ENCODE measurements at places on chromosomes 4 and X.

DNA sequence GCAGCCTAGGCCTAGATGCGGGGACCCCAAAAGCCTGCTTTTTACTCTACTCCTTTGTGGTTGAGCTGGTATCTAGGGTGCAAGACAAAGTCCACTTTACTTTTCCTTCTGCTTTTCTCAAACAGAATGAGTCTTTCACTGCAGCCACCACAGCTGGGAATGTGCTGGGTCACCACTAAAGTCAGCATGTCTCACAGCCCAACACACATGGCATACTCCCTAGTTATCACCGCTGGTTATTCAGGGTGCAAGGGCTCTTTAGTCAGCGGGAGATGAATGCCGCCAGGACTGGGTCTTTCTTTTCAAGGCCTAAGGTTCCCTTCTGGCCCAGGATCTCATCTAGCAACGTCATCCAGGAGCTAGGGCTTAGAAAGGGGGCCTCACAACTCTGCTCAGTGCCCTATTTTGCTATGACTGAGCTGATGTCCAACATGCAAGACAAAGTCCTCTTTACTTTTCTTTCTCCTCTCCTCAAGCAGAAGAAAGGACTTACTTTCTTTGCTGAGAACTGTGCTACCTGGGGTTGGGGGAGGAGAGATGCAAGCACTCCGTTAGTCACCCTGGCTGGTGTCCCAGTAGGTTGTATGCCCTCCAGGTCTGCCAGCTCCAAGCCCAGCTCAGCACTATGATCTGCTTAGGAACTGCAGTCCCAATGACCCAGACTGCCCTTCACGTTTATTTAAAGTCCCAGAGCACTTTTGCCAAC, 22.9 kb upstream of the STPG2 start:
- no peak for DNase-seq

DNA sequence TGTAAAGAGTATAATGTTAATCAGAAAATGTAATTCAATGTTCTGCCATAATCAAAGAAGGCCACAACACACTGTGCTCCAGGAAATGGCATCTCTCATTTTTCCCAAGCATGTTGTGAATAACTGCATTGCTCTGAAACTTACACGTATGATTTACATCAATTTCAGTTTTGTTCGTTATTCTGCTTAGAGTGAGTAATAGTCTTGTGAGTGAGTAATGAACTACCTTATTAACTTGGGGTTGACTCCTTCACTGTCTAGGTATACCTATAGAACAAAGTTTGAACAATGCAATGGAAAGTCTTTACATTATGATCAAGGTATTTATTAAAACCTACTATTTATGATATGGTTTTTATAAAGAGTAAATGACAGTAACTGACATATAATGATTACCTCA, 17.8 kb upstream of the IBSP start:
- no peak for DNase-seq

DNA sequence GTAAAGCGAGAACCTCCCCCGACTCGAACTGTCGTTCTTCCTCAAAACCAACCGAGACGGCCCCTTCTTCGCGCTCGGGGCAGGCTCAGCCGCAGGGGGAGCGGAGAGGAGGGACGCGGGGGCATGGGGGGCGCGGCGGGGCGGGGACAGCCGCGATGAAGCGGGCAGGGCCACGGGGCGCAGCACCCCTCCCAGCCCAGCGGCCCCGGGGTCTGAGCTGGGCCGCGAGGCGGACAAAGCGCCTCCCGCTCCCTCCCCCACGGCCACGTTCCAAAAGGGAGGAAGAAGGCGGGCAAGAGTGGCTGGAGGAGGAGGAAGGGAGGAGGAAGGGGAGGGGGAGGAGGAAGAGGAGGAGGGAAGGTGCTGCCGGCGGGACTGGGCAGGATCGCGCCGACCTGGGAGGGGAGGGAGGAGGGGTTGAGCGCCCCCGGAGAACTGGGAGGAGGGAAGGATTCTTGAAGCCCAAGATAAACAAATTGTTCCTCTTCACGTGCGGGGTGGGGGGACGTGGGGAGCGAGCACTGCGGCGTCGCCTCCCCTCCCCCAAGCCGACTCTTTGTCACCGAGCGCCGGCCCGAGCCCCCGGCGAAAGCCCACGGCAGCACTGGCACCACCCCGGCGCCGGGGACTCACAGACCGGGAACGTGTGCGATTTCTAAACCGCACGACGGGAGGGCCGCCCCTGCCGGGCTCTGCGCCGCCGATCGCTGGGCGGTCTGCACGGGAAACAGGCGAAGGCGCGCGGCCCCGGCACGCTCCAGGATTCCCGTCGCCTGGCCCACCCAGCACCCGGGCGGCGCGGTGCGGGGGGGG, 2.9 kb downstream of the MAML3 start:
- DNase-seq = peak; percentile 80

DNA sequence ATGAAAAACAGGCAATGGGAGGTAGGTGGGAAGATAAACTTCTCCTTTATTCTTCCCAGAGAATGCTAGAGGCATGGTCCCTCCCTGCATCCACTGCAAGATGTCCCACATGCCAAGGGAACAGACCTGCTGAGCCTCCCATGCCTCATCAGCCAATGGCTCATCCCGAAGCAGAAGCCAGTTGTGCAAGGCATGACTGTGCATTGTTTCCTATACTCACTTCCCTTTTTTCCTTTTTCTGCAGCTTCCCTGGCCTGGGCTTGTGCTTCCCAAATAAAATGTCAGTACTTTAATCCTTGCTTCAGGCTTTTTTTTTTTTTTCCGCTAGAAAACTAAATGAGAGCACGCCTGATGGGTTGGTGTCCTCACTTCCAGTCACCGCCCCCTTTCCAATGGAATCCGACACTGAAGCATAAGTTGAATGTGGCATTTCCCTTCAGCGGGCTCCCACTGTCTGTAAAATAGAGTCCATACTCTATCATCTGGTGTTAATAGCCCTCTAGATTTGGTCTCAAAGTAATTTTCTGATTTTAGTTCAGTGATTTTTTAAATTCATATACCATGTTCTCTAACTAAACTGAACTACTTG, 239.0 kb upstream of the JADE1 start:
- DNase-seq = no peak

GRCh38 chr4:183214912-183215488, 105.1 kb downstream of the CLDN22 start:
- DNase-seq = no peak

DNA sequence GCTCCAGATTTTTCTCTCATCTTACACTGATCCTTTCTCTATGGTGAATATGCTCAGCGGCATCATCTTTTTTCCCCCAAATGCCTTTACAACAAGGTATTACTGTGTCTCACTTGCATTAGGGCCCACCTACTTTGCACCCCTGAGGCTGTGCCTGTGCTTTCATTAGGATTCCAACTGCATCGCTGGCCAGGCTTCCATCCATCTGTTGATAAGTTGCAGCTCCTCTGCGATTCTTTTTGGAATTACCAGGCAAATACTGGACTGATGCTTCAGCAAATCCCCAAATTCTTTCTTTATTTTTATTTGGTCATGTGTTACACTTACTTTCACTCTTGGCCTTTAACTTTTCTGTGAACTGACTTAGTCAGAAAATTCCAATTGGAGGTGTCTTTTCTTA, 77.3 kb downstream of the AFF2 start:
- DNase-seq = no peak

- DNase-seq = no peak
Measured at GRCh38 chr4:137156054-137156453, 376.2 kb downstream of the PCDH18 start.

GRCh38 chr4:169084954-169085353, 74.9 kb upstream of the CBR4 start:
- no peak for DNase-seq

DNA sequence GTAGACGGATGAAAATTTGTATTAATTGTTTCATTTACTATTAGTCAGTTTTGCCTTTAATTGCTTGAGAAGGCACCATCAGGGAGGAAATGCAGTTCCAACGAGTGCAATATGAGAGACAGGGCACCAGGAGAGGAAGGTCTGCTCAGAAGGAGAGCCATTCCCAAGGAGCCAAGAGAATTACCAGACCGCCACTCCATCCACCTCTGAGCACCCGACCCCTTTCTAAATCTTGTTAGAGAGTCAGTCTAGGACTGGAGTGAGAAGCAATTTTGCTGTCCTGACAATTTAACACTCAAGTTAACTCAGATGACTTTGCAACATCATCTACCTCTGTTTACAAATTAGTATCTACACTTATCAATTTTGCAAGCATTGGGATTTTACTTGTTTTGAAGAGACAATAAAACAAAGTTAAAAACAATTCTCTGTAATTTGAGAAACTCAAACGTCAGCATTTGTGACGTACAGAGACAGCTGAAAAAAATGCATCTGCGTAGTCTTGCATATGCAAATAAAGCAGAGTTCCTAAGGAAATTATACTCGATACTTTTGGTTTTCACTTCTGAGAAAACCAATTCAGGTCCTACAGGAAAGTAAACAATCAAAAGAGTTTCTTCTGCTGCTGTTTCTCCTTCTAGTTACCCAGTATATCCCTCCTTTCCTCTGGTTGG, 1704.7 kb upstream of the TENM3 start:
- DNase-seq = no peak

DNA sequence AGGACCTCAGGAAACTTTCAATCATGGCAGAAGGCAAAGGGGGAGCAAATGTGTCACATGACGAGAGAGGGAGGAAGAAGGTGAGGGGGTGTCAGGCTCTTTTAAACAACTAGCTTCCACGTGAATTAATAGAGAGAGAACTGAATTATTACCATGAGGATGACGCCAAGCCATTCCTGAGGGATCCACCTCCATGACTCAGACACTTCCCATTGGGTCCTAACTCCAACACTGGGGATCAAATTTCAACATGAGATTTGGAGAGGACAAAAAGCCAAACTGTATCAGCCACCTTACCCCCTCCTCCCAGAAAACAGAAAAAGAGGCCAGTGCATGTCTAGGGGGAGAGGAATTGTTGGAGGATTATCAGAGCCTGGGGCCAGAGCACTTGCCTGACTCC, 40.4 kb upstream of the LAS1L start:
- DNase-seq = no peak

- no peak for DNase-seq
Measured at GRCh38 chrX:154780968-154781367, 18.3 kb downstream of the DKC1 start.

- DNase-seq = no peak
Measured at GRCh38 chrX:151538190-151539122, 25.0 kb upstream of the PASD1 start.

GRCh38 chr4:159269116-159269515, 166.2 kb downstream of the RAPGEF2 start:
- no peak for DNase-seq

GRCh38 chrX:110222497-110223257, 95.2 kb downstream of the AMMECR1 start:
- no peak for DNase-seq

DNA sequence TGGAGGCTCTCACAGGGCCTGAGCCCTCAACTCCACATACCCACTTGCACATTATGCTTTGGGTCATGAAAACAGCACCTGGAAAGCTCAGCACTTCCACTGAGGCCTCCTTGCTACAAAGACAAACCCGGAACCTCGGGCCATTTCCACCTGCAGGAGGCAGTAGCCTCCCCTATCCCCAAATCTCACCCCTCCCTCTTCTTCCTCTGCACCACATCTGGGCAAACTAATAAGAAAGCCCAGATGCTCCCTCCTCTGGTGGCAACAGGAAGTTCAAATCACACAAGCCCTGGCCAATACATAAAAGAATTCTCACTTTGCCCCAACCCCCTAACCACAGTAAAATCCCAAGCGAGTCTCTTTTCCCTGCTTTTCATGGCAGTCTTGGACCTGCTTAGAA, 136.4 kb downstream of the MAPK10 start:
- peak; percentile 22 for DNase-seq

- DNase-seq = no peak
Measured at GRCh38 chr4:76061421-76061820, 13.1 kb upstream of the ART3 start.
